ENCODE measurements at places on chromosomes 11 and 22.

DNA sequence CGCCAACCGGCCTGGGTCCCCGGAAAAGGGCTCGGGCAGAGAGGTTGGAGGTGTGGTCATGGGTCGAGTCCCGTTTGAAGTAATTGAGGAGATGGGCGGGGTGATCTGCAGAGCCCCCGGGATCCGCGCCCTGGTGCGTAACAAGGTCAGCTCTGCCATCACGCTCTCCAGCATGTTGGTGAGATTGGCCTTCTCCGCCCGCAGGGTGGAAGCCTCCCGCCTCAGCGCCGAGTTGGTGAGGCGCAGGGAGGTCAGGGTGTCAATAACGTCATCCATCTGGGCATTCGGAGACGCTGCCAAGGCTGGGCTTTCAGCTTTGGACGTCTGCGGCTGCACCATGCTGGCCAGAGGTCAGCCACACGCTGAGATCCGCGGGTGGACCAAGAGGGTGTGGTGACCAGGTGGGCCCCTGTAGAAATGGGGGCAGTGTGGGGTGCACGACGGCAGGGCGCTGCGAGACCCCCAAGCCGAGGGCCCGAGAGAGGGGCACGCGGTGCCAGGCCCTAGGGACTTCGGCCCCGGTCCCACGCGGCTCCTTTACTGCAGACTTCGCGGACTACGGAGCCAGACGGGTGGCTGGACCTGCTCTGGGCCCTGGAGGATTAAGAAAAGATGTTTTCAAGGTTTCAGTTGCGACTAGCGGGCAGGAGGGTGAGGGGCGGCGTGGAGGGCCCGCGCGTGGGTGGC, 672 bp downstream of the RTL6 start:
- DNase-seq: peak; percentile 26

DNA sequence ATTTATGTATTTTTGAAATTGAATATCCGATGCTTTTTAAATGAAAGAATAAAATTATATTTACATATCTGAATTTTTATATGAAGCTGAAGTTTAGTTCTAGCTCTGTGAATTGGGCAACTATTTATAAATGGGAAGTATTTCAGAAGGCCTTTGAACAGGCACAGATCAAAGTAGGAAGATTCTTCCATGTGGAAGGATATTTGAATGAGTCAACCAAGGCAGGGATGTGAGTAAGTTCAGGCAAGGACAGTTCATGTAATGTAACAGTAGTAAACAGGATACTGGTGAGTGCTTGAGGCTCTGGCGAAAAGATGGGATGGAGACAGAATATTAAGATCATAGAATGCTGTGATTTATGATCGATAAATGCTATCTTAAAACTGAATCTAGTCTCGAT, 417.8 kb upstream of the CCDC179 start:
- peak; percentile 6 for DNase-seq

GRCh38 chr11:12617632-12618031, 56.6 kb upstream of the TEAD1 start:
- no peak for DNase-seq

DNA sequence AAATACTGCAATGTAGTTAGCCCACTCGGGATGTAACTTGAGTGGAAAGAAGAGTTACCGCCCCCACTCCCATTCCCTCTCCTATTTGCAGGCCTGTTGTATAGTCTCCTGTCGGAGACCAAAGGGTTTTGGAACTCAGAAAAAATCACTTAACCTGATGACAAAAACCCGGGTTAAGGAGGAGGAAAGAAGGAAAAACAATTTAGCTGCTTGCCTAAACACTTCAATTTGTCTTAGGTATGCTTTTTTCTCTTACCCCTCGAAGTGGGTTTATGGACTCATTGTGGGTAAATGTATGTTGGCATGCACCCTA, 2.2 kb downstream of the YAP1 start:
- DNase-seq: peak; percentile 23

- peak; percentile 42 for DNase-seq
These were observed 1.8 kb upstream of the RAB3IL1 start for GRCh38 chr11:61918938-61919704.

DNA sequence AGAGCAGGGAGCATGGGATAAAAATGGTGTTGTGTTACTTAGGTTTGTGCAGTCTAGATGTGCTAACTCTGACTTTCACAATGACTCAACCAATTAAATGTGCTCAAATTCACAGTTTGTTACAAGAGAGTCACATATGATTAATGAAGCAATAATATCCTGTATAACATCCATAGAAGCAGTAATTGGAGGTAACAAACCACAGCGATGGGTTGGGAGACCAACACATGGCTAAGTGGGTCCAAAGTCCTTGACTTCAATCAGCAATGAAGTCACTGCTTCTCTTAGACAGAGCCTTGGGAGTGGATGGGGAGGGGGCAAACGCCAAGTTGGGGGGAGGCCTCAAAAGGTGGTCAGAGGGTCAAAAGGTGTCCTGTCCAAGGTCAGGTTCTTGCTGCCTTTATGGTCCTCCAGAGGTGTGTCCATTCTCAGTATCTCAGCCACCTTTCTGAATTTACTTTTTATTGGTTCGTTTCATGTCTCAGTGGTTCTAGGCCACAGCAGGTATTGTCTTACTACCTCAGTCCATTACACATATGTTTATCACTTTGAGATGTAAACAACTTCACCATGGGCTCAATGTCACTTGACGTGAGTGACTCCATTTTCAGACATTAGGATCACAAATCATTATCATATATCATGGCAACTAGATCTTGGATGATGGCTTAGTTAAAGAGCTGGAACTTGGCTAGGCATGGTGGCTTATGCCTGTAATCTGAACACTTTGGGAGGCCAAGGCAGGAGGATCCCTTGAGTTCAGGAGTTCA, 32.4 kb downstream of the SLN start:
- no peak for DNase-seq

DNA sequence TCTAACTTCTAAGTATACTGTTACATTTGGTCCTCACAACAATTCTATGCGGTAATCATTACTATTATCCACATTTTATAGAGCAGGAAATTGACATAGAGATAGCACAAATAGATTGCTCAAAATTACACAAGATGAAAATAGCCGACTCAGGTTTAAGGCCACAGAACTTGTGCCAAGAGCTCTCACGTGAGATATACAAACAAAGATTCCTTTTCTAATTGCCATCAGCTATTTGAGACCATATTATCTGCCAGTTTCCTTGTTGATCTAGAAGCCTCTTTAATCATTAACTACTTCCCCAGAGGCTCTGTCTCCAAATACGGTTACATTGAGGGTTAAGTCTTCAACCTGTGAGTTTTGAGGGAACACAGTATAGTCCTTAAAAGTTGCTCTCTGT, 61.0 kb upstream of the GLYATL1B start:
- no peak for DNase-seq

GRCh38 chr11:62508336-62509058, 38.1 kb downstream of the AHNAK start:
- peak; percentile 39 for DNase-seq

GRCh38 chr11:116970485-116971292, 127.5 kb downstream of the SIK3 start:
- DNase-seq: no peak

GRCh38 chr11:19820100-19820499, 107.5 kb downstream of the NAV2 start:
- no peak for DNase-seq

DNA sequence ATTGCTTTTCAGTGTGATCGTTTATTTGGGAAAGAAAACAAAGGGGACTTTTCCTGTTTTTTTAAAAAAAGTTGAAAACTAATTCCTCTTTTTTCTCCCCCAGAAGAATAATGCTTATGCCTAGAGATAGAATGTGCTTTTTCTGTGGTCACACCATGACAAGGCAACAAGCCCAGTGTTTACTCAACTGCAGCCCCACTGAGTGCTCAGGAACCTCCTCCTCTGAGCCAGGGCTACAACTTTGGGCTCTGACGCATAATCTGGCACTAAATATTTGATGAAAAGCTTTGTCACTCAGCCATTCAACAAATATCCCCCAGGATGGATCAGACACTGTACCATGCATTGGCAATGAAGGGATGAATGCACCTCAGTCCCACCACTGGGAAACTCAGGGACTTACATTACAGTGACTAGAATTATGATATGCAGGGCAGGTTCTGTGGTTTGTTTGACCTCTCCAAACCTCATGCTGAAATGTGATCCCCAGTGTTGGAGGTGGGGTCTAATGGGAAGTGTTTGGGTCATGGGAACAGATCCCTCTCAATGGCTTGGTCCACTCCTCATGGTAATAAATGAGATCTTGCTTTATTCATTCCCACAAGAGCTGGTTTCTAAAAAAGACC, 155.9 kb downstream of the CCDC34 start:
- no peak for DNase-seq

GRCh38 chr11:70498171-70498571, 99.8 kb downstream of the CTTN start:
- no peak for DNase-seq

GRCh38 chr11:103898577-103899336, 137.7 kb upstream of the DDI1 start:
- DNase-seq: no peak

DNA sequence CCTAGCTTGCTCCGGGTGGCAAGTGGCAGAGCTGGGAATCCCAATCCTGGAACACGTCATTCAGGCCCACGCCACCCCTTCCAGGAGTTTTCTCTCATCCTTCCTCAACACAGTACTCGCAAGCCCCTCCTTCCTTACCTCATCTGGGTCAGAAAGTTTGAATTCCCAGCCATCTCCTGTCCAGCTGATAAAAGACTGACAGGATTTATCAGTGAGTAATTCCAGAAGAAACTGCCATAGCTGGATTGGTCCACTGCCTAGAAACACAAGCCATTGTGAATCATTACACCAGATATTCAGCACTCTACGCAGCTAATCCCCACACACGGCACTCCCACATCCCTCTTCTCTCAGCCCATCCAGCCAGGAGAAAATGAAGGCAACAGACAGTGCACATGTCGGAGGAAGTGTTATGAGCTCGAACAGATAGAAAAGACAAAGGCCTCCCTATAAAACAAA, 124.0 kb downstream of the ETS1 start:
- peak; percentile 97 for DNase-seq

DNA sequence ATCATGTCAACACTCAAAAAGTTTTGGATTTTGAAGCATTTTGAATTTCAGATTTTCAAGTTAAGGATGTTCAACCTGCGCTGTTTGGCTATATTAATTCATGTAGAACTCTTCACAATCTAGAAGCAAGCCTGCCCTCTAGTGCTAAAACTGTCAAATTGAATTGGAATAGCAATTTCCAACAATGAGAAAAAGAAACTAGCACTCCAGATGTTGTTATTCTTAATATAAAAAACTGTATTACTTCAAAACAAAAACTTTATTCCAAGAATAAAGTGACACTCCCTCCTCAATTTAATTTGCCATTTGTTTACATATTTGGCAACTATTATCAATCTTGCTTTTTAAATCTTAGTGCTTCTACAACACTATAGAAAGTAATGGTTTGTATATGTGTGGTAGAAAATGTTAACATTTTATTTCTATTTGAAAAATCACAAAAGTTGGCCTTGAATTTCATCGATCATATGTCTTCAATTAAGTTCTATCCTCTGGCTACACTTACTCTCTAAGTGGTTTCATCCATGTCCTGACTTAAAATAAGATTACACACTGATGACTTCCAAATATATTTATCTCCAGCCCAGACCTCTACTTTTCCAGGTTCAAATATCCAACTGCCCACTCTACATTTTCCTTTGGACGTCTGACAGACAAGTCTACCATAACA, 36.6 kb downstream of the DCUN1D5 start:
- peak; percentile 65 for DNase-seq

DNA sequence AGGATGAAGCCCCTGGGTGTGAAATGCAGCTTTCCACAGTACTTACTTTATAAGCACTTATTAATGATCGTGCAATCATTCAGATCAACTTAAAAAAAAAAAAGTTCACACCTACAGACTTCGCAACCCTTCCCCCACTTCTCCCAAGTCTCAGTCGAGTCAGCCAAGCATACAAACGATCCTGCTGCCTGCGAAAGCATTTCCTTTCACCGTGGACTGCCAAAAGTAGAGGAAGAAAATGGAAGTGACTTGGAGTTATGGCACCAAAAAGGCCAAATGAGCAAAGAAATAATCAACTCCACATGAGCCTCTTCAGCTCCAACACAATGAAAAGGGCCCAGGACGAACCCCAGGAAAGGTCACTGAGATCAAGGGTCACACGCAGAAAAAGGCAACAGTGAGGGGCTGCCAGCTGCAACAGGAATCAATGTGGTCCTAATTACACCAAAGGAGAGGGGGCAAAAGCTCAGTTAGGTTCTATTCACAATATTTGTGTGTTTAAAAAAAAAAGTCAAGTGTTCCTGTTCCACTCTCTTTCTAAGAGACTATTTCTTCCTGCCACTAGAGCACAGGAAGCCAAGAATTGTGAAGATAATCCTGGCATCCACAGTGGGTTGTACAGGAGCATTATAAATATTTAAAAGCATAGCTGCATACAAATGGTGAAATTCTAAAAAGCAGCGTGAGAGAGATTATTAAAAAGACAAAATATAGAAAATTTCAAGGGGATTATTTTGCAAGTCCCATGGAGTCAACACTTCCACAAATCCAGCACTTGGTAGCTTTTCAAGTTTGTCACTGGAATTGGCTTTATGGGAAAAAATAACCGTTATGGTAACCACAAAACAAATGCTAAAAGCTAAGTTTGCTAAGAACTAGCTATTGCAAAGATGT, 28.4 kb downstream of the CDON start:
- DNase-seq: no peak

GRCh38 chr22:29617922-29618629, 14.6 kb downstream of the NF2 start:
- peak; percentile 46 for DNase-seq

- no peak for DNase-seq
These were observed 62.7 kb upstream of the CLTCL1 start for GRCh38 chr22:19354201-19354600.

DNA sequence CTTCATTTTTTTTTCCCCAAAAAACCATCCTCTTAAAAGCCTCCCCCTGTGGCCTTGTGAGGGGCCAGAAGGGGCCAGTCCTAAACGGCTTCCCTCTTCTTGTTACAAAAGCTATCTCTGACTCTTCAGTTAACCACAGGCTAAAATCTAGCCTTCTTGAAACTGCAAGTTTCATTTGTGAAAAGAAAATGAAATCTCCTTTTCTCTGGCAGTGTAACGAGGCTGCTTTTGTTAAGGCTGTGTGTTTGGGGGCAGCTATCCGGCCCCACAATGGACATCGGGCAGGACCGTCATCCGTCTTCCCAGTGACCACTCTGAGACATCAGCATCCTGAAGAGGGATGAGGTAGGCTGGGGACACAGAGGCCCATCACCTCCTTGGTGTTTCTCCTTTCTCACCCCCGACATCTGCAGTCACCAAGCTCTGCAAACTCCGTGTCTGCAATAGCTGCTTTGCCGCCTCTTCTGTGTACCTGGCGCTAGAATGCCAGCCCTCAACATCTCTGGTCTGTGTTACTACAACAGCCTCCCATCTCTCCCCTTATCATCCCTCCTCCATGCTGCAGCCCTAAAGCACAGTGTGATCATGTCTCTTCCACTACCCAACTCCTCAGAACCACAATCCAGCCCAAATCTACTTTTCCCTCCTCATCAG, 94.0 kb downstream of the RCN1 start:
- no peak for DNase-seq
